Right ventricle myocardium inferior (tissue), 1 donor: ENCODE measurements at places on chromosomes 3 and 15.
A peak's percentile ranks its signal among the peaks of the same experiment; 100 is the strongest.

- DNase-seq = no peak
These were observed 851 bp upstream of the DCBLD2 start for GRCh38 chr3:98902351-98902740.

DNA sequence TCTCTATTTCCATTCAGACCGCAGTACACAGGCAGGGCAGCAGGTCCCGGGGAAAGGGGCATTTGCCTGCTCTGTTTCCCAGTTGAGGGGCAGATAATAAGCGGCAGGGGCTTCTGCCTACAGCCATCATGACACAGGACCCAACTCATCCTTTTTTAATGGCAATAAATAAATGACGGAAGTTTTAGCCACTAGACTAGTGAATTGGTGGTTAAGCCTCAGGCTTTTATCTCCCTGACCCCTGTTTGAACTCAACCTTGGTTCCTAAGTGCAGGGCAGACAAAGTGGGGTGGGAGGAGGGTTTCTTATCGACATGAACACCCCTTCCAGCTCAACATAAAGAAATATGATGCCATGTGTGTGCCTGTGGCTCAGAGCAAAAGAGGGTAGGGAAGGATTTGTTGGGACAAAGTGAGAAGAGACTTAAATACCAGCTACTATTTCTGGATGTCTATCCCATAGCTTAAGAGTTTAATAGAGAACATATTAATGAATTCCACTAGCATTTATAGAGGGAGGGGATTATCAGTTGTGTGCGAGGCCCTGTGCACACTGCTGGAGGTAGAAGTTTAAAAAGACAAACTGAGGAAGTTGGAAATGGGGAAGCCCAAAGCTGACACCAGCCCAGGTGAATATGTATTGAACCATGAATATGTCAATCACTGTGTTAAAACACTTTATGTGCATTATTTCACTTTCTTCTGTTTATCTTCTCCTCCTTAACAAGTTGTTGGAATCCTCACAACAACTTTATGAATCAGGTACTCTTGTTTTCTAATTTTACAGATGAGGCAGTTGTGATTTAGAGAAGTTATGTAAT lies 939.4 kb downstream of the MCTP2 start:
- DNase-seq = no peak

DNA sequence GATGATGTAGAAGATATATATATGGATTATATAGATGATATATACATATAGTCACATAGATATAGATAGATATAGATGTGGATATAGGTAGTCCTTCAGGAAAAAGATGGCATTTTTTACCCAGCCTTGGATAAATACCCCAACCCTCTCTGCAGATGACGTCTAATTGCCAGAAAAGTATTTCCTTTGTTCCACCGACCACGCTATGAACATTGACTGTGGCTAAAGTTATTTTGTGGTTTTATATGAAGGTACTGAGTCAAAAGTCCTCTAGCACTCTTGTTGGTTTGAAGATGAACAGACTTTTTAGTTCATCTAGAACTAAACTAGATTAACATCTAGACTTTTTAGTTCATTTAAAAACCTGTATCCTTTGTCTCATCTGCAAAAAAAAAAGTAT lies 207.7 kb downstream of the PLOD2 start:
- no peak for DNase-seq

- DNase-seq = no peak
These were observed 201.1 kb upstream of the LRRFIP2 start for GRCh38 chr3:37375184-37376127.

DNA sequence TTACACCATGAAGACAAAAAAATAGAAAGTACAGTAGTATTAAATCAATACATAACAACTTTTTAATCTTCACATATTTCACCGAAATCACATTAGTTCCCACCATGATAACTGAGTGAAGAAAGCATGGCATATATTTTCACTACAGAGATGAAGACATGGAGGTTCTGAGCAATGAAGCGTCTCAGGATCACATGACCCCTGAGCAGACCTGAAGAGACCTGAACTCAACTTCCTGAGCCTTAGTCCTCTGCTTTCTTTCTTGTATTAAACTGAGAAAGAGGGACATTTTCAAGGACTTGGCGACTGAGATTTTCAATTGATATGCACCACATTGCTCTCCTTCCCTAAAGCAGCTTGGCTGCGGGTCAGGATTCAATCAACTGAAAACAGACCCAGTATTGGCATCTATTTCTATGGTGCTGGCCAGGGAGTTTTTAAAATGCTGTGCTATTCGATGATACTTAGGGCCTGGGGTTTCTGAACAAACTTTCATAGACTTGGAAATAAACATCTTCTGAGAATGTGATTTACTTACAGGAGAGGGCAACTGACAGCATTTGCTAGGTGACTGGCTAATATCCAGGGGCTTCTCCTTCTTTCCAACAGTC lies 165.1 kb downstream of the LSAMP start:
- no peak for DNase-seq

DNA sequence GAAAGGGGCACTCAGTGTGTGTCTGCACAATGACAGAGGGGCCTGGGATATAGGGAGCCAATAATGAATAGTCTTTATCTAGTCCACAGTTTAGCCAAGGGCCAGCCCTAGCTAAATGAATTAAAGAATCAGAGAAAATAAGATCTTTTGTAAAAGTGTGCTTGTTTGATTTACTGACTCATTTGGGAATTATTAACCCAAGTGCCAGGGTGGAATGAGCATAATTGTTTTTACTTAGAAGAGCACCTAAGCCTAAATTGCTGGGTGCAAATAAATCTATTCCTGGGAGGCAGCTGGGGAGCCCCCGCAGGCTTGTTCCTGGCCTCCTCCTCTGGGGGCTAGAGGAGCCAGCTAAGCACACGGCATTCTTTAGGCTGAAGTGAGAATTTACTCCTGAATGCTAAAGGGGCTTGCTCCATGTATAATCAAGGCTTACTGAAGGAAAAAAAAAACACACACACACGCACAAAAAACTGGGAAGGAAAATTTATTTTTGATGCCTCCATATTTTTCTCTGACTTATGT lies 405.3 kb upstream of the SUCLG2 start:
- no peak for DNase-seq

GRCh38 chr3:127701280-127701911 lies 28.6 kb downstream of the ABTB1 start:
- DNase-seq = peak; percentile 83

GRCh38 chr3:30554317-30554690 lies 52.1 kb upstream of the TGFBR2 start:
- DNase-seq = no peak

DNA sequence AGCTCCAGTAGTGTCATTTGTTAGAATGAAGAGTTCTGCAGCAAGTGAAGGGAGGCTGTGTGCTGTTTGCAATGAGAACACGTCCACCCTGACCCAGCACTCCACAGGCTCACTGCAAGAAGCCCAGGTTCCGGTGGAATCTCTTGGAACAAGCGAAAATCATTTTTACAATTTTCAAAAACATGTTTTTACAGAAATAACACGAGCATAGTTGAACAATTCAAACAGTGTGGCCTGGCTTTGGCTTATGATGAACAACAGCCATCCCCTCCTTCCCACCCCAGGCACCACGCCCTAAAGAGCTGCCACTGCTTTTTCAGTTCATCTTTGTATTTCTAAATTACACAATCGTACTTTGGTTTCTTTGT lies 59.5 kb upstream of the KY start:
- no peak for DNase-seq

DNA sequence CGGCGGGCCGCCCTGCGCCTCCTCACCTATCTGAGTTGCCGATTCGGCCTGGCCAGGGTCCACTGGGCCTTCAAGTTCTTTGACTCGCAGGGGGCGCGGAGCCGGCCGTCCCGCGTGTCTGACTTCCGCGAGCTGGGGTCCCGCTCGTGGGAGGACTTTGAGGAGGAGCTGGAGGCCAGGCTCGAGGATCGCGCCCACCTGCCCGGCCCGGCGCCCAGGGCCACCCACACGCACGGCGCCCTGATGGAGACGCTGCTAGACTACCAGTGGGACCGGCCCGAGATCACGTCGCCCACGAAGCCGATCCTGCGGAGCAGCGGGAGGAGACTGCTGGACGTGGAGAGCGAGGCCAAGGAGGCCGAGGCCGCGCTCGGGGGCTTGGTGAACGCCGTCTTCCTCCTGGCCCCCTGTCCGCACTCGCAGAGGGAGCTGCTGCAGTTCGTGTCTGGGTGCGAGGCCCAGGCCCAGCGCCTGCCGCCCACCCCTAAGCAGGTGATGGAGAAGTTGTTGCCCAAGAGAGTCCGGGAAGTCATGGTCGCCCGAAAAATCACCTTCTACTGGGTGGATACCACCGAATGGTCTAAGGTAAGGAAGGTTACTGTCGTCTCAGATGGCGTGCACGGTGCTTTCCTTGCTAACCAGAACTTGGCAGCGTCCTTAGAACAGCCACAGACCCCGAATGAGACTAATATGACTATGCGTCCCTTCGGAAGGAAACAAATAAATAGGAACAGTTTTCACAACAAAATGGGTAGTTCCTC lies 567 bp downstream of the TICRR start:
- peak; percentile 79 for DNase-seq

DNA sequence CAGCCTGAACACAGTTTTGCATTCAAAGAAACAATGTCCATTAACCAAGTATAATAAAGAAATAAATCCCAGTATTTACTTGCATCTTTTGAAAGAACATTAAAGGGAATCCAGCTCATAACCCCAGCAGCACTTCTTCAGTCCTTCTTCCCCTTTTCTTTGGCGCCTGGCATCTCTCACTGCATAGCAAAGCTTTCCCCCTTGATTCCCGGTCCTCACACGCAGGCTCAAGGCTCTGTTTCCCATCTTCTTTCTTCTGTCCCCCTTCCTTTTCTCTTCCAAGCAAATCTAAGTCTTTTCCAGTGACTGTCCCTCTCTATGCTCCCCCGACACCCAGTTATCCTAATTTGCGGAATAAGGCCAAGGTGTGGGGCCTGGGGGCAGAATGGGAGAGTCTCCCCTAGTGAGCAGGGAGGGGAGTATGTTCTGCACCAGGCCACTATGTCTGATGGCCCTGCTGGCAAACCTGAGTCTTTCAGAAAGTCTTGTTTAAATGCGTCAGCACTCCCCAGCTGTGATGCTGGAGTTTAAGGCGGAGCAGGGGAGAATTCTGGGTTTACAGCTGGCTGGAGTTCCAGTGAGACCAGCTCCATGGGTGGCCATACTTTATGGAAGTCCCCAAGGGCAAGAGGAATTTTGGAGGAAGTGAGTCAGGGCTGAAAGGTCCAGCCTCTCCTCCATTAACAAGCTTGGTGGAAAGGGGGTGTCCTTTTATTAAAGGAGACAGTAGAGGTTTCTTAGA lies 42.1 kb downstream of the GOLGA6A start:
- peak; percentile 71 for DNase-seq

DNA sequence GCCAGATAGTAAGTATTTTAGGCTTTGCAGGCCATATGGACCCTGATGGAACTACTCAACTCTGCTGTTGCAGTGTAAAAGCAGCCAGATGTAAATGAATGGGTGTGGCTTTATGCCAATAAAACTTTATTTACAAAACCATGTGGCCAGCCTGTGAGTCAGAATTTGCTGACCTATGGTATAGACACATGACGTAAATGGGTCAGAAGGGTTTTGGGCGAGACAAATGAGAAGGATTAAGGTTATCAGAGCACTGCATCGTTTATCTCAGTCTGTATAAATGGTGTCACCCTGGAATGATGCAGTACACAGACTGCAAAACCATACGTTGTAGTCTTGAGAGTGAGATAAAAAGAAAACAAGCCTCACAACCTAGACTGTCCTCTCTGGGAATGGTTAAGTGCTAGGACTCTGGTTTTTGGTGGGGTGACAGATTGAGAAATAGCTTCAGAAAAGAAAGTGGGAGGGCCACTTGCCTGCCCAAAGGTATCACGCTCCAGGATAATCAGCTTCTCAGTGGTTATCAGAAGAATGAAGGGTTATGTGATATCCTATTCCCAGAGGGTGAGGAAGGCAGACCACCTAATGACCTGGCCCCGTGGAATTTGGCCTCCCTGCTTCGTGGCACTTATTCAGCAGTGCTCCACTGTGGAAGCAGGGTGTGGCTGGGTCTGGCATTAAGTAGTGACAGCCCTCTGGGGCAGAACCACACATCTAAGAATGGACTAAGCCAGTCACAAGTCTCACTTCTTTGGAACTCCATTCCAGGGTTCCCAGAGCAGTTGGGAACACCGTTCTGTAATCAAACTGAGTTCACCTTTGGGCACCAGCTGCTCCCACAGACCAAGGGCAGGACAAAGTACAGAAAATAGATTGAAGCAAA lies 46.1 kb downstream of the ABHD5 start:
- DNase-seq = no peak

DNA sequence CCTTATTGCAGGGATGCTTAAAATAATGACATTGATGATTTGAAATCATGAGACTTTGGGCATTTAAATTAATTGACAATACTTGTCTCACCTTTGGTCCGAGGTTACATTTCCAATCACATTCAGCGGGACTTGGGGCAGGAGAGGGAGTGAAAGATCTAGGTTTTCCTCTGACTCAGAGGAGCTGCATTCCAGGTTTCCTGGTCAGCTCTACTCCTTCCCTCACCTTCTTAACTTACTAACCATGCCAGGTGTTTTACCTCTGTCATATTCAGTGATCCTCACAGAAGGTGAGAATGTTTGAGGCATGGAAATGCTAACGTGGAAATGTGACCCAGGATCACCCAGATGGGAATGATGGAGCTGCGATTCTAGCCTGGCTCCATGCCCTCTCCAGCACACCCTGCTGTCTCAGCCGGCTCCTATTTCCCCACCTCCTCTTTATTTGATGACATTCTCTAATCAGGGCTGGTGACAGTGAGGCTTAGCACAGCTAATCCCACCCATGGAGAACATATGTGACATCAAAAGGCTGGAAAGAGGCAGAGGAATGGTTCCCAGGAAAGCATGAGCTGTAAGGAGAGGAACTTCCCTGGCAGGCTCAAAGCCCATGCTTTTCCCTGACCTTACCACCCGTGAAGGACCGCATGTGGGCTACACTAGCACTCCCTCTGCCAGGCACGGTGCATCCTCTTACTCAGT lies 38.7 kb downstream of the THSD4 start:
- no peak for DNase-seq
